ENCODE measurements at places on chromosomes 3 and 15. TPM values are rescaled to one million over a fixed set of nuclear protein-coding genes. Genes with fewer than 3 reads are reported as not detected.

Gene SENP8
- total RNA-seq = 1.8 TPM

Gene GCSAM
- 1.1 TPM for total RNA-seq

Gene HRG
- total RNA-seq = 0.12 TPM

Gene MEGF11
- not detected for total RNA-seq

Gene TMEM158
- 3.5 TPM for total RNA-seq

Gene MEX3B
- 0.48 TPM for total RNA-seq

Gene RYR3
- total RNA-seq = 0.72 TPM

Gene CGNL1
- 9.0 TPM for total RNA-seq

Gene SPRED1
- total RNA-seq = 10.0 TPM

Gene TJP1
- 118 TPM for total RNA-seq

Gene MESP2
- total RNA-seq = 0.40 TPM

Gene SELENOK
- total RNA-seq = 23.7 TPM

Gene GMPS
- 41.6 TPM for total RNA-seq

Gene TLR9
- total RNA-seq = 0.04 TPM

Gene RAMAC
- 22.5 TPM for total RNA-seq

Gene ZNF662
- total RNA-seq = 3.8 TPM

Gene KNG1
- total RNA-seq = not detected

Gene GCNT3
- 11.4 TPM for total RNA-seq

Gene MINAR1
- 0.24 TPM for total RNA-seq

Gene SNURF
- 3.9 TPM for total RNA-seq

Gene SCN10A
- total RNA-seq = not detected

Gene ZBBX
- 0.04 TPM for total RNA-seq

Gene SLC28A2
- not detected for total RNA-seq

Gene A4GNT
- not detected for total RNA-seq

Gene SMCO1
- not detected for total RNA-seq

Gene TMED3
- 103 TPM for total RNA-seq

Gene GABRR3
- not detected for total RNA-seq

Gene CAND2
- total RNA-seq = 1.1 TPM
